ENCODE measurements at places on chromosomes 3 and 15. TPM values are rescaled to one million over a fixed set of nuclear protein-coding genes. Genes with fewer than 3 reads are reported as not detected.

DNA sequence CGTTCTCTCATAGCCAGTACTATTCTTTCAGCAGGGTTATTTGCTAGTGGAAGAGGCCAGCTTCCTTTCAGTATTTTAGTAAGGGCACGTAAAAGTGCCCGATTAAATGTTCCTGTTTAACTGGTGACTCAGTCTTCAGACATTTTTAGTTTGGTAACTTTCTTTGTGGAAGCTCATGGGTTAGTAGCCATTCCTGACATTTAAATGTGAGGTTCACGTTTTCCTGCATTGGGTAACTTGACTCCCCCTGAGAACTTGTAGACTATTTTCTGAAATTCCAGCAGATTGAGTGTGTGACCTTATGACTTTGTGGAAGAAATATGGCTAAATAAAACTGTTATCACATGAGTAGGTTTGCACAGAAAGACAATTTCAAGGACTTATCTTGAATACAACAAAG is 16.9 kb downstream of the ABHD2 start:
- DNase-seq = no peak

Gene STRA6
- total RNA-seq = 0.49 TPM

DNA sequence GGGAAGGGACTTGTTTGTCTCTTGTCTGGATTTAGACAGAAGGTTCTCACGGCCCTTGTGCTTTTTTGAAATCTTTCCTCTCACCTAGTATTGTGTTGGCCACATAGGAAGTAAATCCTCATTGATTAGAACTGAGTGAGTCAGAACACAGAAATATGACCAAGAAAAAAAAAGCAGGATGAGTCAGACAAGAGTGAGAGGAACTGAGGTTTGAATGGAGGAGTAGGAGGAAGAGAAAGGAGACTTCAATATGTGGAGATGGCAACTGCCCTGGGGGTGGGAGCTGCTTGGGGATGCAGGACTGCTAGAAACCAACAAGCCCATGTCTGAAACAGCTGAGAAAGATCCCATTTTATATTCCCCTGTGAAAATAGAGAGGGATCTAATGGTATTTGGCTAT is 194.1 kb upstream of the ZBTB20 start:
- no peak for DNase-seq

Gene IFT122
- 51.4 TPM for total RNA-seq

GRCh38 chr3:160245261-160245800 is 20.1 kb downstream of the C3orf80 start:
- DNase-seq = no peak

DNA sequence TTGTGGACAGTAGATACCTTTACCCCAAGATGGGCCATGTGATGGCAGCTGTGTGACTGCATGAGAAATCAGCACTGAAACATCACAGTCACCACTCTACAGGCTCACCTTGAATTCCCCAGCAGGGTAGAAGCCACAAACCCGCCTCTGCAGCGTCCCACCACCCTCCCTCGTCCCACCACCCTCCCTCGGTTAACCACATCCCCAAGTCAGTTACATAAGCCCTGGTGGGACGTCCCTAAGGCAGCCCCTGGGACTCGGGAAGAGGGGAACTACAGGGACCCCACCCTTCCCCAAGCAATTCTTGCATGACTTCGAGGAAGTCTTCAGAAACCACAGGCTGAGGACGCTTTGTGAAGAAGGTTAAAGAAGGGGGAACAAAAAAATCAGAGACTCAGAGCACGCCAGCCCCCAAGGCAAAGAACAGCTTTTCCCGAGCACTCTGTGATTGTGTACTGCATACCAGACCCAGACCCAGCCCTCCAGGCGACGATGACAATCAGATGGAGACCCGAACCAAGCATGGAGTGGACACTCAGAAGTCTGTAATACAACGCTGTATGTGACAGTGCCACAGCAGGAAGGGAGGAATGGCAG is 60.5 kb downstream of the SH3BP5 start:
- DNase-seq = no peak

Gene MASP1
- total RNA-seq = 26.5 TPM

GRCh38 chr3:71581457-71582035 is 2.0 kb downstream of the FOXP1 start:
- no peak for DNase-seq

- no peak for DNase-seq
Observed at GRCh38 chr15:41594801-41595746, 36.1 kb downstream of the TYRO3 start.

DNA sequence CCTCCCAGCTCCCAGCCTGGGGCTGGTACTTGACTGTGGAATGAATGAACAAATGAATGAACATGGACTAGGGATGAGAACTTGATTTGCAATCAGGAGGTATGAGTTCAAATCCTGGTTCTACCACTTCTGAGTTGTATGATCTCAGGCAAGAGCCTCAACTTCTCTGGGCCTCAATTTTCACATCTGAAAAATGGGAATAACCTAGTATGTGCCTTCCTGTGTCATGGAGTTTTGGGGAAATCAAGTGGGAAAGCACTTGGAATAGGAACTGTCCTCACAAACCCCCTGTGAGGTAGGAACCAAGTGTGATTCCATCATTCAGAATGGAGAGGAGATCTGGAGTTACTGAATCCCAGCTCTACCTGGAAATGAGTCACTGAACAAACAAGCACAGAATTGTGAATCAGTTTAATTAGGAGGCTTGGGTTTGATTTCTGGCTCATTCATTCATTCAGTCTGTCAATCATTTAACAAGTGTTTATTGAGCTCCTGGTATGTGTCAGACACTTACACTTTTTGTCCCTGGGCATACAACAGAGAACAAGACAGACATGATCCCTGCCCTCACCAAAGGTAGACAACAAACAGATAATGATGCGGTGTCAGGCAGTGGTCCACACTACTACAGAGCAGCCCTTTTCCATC is 29.7 kb downstream of the DNASE1L3 start:
- DNase-seq = no peak

DNA sequence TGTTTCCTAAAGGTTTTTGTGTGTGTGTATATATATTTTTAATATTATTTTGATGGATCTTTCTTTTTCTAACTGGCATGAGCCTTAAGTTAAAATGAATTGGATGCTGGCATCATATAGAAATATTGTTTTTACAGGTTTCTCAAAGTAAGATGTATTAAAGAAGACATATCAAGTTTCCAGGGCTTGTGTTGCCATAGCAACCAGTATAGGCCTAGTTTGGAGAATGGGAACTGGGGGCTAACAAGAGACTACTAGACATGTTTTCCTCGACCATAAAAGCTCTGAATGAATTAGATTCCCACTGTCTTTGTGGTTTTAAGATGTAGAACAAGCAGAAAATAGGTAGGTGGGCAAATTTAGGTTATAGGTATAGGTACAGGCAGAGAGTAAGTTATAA is 771.4 kb downstream of the TUSC7 start:
- no peak for DNase-seq

- no peak for DNase-seq
Observed at GRCh38 chr15:89187986-89188514, 33.3 kb downstream of the RLBP1 start.

DNA sequence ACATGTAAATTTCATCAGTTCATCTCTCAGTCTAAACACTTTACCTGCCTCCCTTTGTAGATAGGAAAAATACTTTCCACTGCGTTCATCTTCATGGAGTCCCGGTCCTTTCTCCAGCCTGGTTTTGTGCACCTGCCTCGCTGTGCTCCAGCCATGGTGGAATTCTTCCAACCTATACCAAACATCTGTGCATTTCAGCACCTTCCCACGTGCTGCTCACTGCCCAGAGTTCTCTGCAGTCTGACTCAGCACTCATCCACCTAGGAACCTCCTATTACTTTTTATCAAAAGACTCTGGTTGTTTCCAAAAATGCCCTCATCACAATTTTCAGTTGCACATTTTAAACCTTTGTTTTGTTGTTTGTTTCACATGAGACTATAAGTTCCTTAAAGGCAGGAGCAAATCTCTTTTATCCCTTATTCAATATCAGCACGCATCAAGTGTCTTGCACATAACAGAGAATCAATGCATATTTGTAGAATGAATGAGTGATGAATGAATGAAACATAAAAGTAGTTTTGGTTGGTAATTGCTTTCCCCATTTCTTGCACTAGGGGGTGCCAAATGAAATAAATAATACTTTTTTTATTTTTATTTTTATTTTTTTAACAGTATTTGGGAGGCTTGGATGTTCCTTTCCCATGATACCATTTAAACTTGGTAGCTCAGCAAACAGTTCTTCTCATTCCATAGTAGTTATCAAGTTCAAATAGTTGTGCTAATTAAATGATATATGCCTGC is 30.2 kb upstream of the ADAMTS9 start:
- DNase-seq = no peak

GRCh38 chr3:42264399-42265058 is 1.5 kb downstream of the CCK start:
- no peak for DNase-seq

Gene SLC35A5
- total RNA-seq = 22.6 TPM

GRCh38 chr3:30199096-30199759 is 407.2 kb upstream of the TGFBR2 start:
- peak; percentile 68 for DNase-seq

DNA sequence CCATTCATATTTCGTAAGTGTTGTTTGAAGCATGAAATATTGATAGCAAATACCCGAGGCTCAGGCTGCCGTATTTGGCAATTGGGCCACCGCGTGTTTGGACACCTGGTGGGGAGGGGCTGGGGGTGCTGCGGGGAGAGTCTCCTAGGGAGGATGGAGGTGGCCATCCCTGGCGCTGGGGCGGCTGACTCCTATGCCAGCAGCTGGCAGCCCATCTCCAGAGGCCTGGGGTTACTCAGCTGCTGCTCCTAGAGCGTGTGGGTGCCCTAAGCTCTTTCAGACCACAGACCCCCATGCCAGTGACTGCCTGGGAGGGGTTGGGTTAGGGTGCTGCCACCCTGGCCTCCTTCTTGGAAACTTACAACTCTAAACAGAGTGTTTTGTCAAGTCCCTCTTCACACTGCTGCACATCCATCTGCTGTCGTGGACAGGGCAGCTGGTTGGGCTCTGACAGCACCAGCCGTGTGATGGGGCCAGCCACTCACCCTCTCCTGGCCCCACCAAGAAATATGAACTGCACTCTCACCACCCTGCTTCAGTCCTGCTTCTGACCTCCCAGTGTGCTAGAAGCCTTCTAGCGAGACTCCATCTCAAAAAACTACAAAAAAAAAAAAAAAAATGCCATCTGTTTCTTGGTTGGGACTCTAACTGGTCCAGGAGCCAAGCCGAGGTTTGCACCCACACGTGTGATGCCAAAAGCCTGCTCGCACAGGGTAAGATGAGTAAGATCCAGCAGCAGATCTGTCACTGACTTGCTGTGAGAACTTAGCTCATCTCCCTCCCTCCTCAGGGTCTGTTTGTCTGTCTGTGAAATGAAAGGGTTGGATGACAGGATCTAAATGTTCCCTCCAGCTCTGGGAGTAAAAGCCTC is 156.2 kb downstream of the MEGF11 start:
- no peak for DNase-seq

GRCh38 chr3:30343861-30344260 is 262.5 kb upstream of the TGFBR2 start:
- DNase-seq = no peak

GRCh38 chr3:13543253-13543652 is 5.7 kb upstream of the FBLN2 start:
- DNase-seq = no peak

DNA sequence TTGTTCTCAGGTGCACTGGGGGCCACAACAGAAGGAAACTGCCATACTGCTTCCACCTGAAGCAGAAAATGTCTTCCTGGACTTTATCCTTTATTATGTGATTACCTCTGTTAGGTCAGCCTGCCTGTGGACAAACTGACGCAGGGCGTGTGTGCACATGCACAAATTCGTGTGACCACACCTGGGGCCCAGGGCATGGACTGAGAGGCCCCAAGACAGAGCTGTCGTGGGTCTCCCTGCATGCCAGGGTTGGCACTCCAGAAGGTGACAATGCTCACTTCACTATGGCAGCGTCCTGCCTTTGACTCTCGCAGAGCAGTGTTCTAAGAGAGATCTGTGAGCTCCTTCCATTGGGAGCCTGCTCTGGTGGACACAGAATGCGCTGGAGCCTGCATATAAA is 34.5 kb downstream of the CCDC12 start:
- DNase-seq = no peak

Gene REC114
- total RNA-seq = not detected

DNA sequence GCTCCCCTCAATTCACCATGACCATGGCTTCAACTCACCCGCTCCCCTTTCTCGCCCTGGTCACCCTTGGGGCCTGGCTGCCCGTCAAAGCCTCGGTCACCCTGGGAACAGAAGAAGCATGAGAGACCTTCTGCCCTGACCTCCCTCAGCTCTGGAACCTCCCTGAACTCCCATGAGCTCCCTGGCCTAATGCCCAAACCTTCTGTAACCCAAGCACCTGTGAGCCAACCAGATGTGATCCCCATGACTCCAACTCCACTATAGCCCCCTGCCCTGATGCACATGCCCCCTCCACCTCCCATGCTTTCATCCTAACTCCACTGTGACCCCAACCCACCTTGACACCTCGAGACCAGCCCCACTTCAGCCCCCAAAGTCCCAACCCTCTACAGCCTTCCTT is 3.5 kb upstream of the UCN2 start:
- DNase-seq = no peak

- DNase-seq = peak; percentile 8
Observed at GRCh38 chr3:140545756-140546155, 132.1 kb upstream of the TRIM42 start.

- DNase-seq = no peak
Observed at GRCh38 chr3:159583662-159584061, 405.0 kb upstream of the IL12A start.

- DNase-seq = peak; percentile 7
Observed at GRCh38 chr15:83769411-83769999, 115.6 kb downstream of the ADAMTSL3 start.

Gene XCR1
- total RNA-seq = 0.39 TPM

- no peak for DNase-seq
Observed at GRCh38 chr15:40095371-40096093, 13.1 kb downstream of the BMF start.

Gene CFAP100
- not detected for total RNA-seq

- no peak for DNase-seq
Observed at GRCh38 chr3:78506581-78507195, 1261.1 kb downstream of the ROBO1 start.

DNA sequence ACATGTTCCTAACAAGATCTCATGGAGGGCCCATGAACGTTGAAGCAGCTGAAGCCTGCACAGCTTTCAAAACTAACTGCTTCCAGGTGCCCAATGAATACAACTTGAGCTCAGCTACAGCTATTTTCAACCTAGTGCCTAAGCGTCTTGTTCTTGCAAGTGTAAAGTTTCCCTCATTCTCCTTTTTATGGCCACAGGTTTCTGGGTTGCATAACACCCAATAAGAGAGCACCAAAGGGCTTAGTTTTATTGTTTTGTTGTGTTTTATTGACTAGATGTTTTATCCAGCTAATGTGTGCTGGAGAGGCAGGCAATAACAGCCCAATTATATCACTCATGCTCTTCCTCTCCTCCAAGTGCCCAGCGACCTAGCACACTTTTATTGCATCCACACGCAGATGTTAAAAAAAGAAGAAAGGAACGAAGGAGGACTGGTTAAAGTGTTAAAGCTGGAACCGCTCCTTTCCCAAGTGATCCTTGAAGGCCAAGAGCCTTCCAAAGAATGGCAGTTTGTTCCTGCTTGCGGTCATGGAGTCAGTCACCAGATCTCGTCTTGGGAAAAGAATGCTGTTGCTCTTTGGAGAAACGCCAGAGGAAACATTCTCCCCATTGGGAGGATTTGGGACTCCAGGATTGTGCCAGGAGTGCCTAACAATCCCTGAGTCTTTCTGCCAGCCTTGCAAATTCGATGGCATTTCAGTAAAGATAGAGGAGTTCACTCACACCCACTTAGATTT is 156.9 kb downstream of the MEX3B start:
- DNase-seq = peak; percentile 75

Data from skin of body (tissue), 3 donors.